ENCODE measurements at places on chromosomes 12 and 14. TPM values are rescaled to one million over a fixed set of nuclear protein-coding genes. Genes with fewer than 3 reads are reported as not detected.

DNA sequence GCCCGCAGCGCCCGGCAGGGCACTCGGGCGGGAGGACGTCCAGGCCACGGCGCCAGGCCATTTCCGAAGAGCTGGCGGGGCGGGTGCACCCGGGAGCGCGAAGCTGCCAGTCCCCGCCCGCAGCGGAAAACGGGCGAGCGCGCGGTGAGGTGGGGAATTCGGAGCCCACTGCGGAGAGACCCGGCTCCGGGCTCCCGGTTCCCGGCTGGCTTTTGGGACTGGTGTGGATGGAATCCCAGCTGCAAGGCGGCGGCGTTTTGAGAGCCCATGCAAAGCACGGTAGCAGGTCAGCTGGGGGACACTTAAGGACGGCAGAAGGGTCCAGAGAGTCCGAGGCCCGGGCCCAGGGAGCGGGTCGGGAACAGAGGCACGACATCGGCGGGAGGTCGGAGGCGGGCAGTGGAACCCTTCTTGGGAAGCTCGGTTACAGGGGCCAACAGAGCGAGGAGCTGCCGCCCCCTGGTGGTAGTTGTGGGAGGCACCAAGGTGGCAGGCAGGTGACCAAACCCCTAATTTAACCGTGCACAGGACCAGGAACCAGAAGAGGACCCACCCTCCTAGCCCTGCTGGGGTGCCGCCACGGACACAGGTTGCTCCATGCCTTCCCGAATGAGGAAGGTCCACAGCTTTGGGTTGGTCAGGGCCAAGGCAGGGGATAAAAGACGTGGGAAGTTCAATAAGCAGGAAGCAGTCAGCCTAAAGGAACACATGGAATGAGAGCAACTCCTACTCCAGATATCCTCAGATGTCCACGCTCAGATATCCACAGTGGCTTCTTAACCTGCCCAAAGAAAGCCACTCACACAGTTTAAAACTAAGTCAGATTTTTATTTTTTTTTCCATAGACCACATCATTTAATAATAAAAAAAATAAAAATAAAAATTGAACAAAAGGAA lies 685 bp upstream of the CDH24 start:
- no peaks in the 10 kb centered on the region for H3K27me3 ChIP-seq
- peak overlapping the region; percentile 75 for H3K4me3 ChIP-seq
- H3K36me3 ChIP-seq, result peaks cover 37% of the 10 kb centered on the region
- H3K4me1 ChIP-seq, result peaks cover 24% of the 10 kb centered on the region
- peak; percentile 83 for DNase-seq
- H3K27ac ChIP-seq, result no peak overlapping the region

DNA sequence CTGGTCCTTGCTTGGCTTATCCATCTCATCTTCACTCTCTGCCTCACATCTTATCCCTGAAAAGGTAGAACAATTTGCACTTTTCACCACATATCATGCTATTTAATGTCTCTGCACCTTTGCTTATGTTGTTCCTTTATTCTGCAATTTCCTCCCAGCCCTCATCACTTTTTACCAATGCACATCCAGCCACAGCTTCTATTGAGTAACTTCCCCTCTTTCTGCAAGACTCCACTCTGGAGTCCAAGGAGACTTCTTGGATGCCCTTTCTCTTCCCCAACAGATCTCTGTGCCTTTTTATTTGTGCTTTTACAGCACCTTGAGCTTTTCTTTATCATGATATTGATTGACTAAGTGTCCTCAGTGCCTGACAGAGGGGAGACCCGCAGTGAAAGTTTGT lies 797.1 kb downstream of the VRK1 start:
- H3K27me3 ChIP-seq, result no peaks in the 10 kb centered on the region
- peaks cover 13% of the 10 kb centered on the region for H3K4me1 ChIP-seq
- no peak for DNase-seq
- no peaks in the 10 kb centered on the region for H3K36me3 ChIP-seq
- H3K27ac ChIP-seq, result no peak overlapping the region

- no peaks in the 10 kb centered on the region for H3K4me1 ChIP-seq
- peaks cover 62% of the 10 kb centered on the region for H3K36me3 ChIP-seq
- no peaks in the 10 kb centered on the region for H3K27me3 ChIP-seq
- H3K27ac ChIP-seq, result no peak overlapping the region
- H3K4me3 ChIP-seq, result no peak overlapping the region
- DNase-seq, result no peak
Observed at GRCh38 chr12:113857371-113857770, 108.8 kb downstream of the RBM19 start.

GRCh38 chr12:52587563-52587962 lies 13.7 kb downstream of the KRT72 start:
- no peak overlapping the region for H3K27ac ChIP-seq
- H3K4me1 ChIP-seq, result peaks cover 41% of the 10 kb centered on the region
- H3K4me3 ChIP-seq, result no peak overlapping the region
- peaks cover 4% of the 10 kb centered on the region for H3K36me3 ChIP-seq

DNA sequence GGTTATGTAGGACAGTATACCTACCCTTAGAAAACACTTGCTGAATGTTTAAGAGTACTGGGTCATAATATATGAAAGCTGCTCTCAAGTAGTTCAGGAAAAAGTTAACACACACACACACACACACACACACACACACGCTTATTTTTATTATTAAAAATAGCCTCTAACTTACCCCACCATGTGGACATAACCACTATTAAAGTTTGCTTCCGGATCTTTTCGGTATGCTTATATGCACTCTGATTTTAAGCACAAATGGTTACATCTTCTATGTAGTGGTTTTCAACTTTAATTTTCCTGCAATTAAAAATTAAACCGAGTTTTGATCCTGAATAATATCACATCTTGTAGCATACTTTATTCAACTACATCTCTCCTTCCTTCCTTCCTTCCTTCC lies 84.9 kb upstream of the TRAF3 start:
- H3K27ac ChIP-seq, result no peak overlapping the region
- no peak for DNase-seq
- H3K4me3 ChIP-seq, result no peak overlapping the region
- H3K4me1 ChIP-seq, result no peaks in the 10 kb centered on the region

DNA sequence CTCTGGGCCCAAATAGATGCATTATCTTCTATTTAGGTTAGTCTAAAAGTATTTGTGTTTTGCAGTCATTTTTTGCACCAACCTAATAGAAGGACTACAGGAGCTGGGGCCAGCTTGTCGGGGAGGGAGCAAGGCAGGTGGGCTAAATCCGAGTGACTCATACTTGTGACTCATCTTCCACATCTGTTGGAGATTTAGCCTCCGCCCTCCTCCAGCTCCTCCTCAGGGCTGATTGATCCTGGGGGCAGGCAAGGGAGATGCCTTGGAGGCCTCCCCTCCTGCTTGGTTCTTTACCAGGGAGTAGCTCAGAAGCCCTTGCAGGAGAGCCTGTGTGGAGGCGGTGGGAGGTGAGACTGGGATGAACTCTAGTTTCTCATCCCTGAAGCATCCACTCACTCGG lies 27.9 kb downstream of the RHOF start:
- H3K27me3 ChIP-seq, result no peaks in the 10 kb centered on the region
- no peak overlapping the region for H3K4me3 ChIP-seq
- no peak overlapping the region for H3K27ac ChIP-seq
- no peaks in the 10 kb centered on the region for H3K36me3 ChIP-seq
- no peaks in the 10 kb centered on the region for H3K4me1 ChIP-seq
- DNase-seq, result no peak

DNA sequence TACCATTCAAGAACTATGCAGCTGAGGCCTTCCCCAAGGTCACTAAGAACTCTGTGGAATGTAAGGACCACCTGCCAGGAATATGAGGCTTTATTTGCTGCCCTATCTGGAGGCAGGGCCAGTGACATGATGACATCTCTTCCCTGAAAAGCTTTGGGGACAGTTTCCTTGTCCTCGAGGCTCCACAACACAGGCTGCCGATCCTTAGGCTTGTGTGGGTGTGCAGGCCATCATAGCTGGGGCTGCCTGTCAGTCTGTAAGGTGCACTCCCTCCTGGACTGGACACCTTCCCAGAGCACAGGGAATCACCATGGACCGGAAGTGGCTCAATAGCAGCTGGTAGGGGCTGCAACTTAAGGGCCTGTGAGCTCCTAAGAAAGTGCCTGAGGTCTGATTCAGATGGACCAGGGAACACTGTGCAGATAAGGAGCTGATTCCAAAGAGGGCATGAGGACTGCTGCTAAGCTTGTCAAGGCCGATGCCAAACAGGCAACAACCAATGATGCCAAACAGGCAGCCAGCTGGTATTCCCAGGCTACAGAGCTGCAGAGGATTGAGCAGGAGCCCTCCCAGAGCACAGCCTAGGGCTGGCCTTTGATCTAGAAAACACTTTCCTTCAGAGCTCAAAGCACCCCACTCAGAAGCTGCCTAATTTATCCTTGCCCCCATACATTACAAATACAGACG lies 84.3 kb downstream of the CRACR2A start:
- H3K27me3 ChIP-seq, result no peaks in the 10 kb centered on the region
- DNase-seq, result no peak
- no peak overlapping the region for H3K4me3 ChIP-seq
- no peaks in the 10 kb centered on the region for H3K4me1 ChIP-seq
- H3K27ac ChIP-seq, result no peak overlapping the region
- H3K36me3 ChIP-seq, result peaks cover 91% of the 10 kb centered on the region

DNA sequence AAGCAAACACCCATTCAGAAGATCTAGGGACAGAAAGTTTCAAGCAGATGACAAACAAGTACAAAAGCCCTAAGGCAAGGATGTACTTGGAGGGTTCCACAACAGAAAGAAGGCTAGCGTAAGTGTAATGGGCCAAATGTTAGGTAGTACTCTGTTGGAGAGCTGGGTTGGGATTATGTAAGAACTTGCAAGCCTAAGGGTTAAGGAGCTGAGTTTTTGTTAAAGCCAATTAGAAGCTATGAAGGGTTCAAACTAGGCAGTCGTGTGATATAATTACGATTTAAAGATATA lies 41.4 kb downstream of the HECTD1 start:
- no peak overlapping the region for H3K4me3 ChIP-seq

GRCh38 chr12:55664826-55665225 lies 28.1 kb downstream of the OR10P1 start:
- no peaks in the 10 kb centered on the region for H3K36me3 ChIP-seq
- no peak for DNase-seq
- H3K4me1 ChIP-seq, result no peaks in the 10 kb centered on the region
- no peaks in the 10 kb centered on the region for H3K27me3 ChIP-seq
- no peak overlapping the region for H3K27ac ChIP-seq

- H3K4me1 ChIP-seq, result peaks cover 18% of the 10 kb centered on the region
- peaks cover 54% of the 10 kb centered on the region for H3K27me3 ChIP-seq
- H3K27ac ChIP-seq, result no peak overlapping the region
- no peaks in the 10 kb centered on the region for H3K36me3 ChIP-seq
Observed at GRCh38 chr12:94875525-94875924, 128.0 kb downstream of the NDUFA12 start.

DNA sequence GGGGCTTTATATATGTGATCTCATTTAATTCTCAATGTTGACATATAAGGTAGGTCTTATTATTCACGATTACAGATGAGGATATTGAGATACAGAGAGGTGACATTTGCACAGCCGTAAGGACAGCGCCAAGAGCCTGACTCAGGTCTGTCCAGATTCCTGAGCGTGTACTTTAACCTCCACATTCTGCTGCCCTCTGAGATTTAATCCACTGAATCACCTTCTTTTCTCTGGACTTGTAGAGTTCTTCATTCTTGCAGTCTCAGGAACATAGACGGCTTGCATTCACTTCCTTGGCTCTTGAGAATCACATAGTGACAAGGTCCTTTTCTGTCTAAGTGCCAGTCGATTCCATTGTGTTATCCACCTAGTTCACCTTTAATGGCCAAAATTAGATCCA lies 141.0 kb upstream of the ARHGAP5 start:
- DNase-seq, result no peak
- H3K27me3 ChIP-seq, result no peaks in the 10 kb centered on the region
- peaks cover 3% of the 10 kb centered on the region for H3K4me1 ChIP-seq
- no peak overlapping the region for H3K4me3 ChIP-seq
- no peaks in the 10 kb centered on the region for H3K36me3 ChIP-seq

DNA sequence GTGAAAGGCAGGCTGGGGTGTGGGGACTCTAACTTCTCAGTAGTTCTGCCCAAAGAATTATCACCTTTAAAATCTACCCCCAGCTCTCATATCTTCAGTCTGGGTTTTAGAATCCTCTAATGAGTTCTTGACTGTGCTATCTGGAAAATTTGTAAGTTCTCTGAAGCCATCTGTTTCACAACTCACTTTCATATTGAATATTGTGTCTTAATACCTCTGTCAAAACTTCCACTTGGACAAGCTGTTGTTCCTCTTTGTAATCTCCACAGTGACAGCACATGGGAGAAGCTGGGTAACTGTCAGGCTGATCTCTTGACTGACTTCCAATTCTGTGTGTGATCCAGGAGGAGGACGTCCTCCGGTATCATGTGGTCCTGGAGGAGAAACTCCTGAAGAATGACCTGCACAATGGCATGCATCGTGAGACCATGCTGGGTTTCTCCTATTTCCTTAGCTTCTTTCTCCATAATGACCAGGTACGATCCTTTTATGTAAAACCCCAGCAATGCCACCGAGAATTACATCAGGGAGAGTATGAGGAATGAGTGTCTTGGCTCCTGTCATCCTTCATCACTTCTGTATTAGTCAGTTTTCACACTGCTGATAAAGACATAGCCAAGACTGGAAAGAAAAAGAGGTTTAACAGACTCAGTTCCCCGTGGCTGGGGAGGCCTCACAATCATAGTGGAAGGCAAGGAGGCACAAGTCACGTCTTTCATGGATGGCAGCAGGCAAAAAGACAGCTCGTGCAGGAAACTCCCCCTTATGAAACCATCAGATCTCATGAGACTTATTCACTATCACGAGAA lies 111.9 kb downstream of the STAB2 start:
- H3K36me3 ChIP-seq, result no peaks in the 10 kb centered on the region

DNA sequence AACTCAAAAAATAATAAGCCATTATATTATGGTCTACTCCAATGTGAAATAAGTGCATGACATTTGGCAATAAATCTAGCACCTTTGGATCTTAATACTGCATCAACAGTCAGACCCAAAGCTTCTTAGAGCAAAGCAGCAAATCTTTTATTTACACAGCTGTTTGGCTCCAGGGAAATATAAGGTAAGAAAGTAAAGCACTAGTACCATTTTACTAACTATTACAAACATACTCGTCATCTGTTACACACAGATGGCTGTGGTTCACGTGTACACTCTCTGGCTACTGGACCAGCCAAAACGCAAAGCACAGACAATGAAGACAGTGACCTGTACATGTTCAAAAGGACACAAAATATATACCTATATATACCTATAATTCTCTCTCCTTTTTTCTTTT lies 2.8 kb downstream of the FGD6 start:
- H3K4me1 ChIP-seq, result peaks cover 7% of the 10 kb centered on the region

VDR gene
- 1.6 TPM for total RNA-seq

B3GNT4 gene
- total RNA-seq, result not detected

DEPDC4 gene
- 0.27 TPM for total RNA-seq

VTI1B gene
- 24.4 TPM for total RNA-seq

STAC3 gene
- 3.0 TPM for total RNA-seq
